ENCODE measurements at places on chromosomes 6 and 20.

DNA sequence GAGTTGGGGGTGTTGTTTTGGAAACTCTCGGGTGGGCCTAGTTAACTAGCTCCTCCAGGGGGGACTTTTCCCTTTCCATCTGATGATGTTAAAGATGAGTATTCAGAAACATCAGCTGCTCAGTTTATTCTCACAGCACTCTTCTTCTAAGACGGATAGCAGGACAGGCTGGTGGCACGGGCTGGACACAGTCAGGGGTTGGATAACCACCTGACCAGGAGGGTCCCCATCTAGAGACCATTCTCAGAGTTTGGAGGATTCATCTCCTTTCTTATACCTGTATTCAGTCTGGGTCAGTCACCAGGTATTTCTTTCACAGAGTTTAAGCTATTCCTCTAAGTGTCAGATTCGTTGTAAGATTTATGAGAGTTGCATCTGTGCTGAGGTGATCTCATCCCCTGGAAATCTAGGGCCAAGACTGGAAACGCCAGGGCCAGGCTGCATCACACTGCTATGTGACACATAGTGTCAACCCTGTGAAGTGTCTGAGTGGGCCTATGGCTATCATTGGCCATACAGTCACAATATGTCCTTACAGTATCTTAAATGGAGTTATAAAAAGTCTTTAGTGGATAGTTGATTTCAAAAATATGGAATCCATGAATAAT is 111.7 kb downstream of the FAM50B start:
- no peak for DNase-seq

- no peak for DNase-seq
Observed at GRCh38 chr6:6074190-6074589, 67.5 kb upstream of the NRN1 start.

DNA sequence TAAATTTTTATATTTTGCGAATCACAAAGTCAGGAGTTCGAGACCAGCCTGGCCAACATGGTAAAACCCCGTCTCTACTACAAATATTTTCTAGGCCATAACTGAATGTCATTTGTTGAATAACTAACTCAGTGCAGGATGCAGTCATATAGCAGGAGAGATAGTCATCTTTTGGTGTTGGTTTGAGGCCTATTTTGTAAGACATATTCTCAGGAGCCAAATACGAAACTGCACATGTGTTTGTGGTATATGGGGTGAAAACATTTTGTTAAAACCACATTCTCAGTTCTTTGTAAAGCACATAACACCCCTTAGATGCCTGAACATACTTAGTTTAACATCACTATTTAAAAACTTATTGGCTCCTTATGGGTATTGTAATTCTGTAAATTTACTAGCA is 4.7 kb upstream of the ENPP5 start:
- no peak for DNase-seq

DNA sequence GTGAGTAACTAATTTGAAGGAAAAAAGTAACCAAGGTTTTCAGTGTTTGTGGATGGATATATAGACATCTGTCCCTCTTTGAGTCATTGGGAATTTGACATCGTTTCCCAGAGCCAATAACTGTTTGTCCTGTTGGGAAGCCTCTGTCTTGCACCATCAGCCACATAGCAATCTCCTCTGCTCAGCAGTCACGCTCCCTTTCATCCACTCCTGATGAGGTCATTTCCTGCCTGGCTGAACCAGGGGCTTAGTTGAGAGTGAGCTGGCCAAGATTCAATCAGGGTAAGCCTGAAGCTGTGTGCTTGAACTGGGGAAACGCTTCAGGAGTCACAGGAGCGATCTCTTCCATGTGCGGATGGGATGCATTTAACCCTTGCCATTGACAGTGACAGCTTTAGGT is 121.5 kb upstream of the FOXQ1 start:
- peak; percentile 93 for DNase-seq

DNA sequence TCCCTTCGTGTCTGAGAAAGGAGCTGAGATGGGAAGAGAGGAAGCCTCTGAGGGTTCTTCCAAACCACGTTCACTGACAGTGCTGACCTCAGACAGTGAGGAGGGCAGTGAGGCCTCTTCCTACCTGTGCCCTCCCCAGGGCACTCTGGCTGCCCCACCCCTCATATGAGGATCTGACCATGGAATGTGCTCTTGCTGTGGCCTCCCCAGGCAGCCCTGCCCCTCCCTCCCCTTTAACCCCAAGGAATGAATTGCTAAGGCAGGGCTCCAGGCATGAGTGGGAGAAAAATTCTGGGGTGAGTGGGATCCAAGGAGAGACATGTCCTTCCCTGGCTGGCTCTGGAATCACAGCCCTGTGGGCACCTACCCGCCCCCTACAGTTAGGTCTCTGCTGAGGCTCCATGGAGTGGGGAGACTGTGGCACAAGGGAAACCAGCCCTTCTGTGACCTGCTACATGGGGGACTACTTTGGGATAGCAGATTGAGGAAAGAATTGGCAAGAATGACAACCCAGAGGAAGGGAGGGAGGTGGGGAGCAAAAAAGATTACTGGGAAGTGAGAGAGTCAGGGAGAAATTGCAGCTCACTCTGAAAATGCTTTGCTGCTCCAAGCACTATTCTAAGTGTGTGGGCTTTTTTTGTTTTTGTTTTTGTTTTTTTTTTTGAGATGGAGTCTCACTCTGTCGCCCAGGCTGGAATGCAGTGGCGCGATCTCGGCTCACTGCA is 29.4 kb downstream of the TNXB start:
- no peak for DNase-seq

DNA sequence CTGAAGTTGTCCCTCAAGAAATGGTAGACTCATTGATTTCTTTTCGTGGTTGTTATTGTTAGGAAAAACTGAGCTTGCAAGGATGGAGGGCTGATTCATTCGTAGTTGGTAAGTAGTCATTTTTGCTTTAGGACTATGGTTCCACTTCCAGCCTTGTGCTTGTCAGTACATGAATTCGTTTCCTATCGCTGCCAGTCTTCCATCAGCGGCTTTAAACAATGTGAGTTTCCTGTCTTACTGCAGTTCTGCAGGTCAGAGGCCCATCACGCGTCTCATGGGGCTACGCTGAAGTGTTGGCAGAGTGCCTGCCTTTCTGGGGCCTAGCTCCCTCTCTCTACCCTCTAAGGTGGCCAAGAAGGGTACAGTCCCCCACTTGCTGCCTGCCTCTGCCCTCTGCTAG is 11.4 kb upstream of the MDFI start:
- DNase-seq: no peak

DNA sequence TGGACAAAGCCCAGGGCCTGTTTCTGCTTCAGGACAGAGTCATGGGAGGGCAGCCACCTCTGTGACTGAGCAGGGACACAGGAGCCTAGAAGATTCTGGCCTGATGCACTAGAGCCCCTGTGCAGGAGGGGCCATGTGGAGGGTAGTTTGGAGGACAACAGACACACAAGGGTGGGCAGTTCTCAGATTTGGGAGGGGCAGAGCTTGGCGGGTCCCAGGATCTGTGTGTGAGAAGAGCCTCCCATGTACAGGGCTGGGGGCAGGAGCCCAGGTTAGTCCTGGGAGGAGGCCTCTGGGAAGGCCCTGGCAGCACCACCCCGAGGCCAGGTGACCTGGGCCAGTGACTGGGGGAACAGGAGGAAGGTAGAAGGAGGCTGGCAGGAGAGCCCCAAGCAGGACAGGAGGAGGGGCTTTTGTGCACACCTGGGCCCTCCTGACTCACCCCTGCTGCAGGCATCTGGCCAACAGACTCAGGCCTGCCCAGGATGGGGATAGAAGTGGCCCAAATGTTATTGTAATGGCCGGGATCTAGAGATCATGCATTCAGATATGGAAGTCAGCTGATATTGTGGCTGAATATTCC is 1.4 kb upstream of the ULBP3 start:
- DNase-seq: no peak

DNA sequence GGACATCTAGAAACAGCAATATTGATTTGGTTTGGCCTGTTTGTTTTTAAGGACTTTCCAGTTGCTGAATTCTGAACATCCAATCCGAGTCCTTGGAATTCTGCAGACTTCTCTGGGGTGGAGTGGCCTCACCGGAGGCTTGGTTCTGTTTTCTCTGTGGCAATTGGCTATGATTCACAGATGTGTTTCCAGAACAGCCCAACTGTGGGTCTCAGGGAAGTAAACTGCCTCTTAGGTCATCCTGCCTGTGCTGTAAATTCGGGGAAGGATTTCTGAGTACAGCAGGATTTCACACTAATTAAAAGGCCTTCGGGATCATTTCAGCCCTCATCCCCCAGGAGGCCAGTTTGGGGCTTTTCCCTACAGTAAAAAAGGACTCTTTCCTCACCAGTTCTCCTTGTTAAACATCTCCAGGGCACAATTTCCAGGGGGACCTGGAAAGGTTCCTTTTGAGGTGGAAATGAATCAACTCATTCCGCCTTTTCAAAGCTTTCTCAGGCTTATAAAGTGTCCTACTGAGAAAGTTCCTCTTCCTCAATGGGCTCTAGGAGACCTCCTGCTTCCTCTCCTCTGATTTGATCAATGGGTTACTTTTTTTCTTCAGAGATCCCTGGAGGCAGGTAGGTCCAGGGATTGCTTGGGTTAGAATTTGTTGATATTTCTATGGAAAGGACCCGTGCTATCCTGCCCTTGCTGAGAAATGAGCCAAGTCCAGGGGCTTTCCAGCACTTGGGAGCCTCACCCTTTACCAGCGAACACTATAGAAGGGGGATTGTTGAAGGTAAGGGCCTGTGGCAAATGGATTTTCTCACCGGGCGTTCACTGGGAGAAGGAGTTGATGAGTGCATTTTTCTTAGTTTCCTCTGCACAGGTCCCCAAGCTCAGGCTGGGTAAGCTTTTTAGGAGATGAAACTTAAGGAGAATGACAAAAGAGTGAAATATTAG is 114.6 kb downstream of the CLIC5 start:
- DNase-seq: peak; percentile 1

DNA sequence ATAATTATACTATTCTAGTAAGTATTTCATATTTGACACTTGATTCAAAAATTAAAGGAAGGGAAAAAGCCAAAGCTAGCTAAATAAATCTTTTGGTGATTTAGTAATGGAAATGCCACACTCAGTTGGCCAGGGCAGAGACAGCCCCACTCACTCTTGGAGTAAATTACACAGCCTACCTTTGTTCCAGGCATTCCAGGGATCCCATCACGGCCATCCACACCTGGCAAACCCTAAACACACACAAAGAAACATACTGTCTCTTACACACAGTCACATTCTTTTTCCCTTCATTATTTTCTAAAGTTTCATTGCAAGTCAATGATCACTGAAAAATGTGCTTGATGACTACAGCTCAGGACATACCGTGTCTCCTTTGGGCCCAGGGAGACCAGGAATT is 48.1 kb downstream of the COL9A1 start:
- DNase-seq: no peak

DNA sequence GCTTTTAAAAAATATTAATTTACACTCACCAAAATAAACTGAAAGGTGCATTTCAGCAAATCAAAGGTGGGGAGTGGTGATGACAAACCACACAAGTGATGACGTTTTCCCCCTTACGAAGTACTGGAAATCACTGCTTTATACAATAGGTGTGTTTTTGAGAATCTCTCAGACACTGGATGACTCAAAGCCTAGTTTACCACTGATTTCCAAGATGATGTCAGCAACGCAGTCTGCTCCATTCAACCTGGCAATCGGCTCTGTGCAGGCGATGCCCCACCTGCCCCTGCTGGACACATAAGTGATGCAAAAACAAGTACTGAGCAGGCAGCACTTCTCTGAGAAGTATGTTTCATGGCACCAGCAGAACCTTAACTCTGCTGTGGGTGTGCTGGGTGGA is 114.4 kb downstream of the SOD2 start:
- DNase-seq: no peak

DNA sequence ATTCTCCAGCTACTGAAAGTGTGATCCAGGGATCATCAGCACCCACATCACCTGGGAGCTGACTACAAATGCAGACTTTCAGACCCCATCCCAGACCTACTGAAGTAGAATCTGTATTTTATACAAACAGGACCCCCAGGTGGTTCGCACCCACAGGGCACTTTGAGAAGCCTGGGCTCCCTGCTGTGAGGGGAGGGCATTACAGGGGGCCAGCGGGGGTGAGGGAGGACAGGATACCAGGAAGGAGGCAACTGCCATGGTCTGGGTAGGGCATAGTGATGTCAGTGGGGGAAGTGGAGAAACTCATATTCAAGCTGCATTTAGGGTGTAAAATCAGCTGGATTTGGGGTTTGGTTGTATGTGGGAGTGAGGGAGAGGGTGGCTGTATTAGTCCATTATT is 2.0 kb upstream of the ADA start:
- no peak for DNase-seq

DNA sequence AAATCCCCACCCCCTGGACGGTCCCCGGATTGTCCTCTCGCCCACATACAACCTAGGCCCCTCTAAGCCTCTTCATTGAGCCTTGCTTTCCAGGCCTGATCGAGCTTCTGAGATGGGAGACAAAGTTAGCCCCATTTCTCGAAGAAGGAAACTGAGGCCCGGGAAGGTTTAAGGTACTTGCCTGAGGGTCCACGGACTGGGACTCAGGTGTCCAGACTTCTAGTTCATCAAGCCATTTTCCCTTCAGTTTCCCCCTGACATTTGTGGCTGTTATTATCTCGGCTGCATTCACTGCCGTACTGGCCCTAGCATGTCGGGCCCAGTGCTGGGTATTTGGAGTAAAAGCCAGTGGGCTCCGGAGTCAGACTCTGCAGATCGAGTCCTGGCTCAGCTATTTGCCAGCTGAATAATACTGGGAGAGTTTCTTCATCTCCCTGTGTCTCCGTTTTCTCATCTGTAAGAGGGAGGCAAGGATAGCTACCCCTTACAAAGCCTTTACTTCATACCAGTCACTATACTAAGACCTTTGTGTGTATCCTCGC is 633 bp downstream of the RPRD1B start:
- DNase-seq: no peak

DNA sequence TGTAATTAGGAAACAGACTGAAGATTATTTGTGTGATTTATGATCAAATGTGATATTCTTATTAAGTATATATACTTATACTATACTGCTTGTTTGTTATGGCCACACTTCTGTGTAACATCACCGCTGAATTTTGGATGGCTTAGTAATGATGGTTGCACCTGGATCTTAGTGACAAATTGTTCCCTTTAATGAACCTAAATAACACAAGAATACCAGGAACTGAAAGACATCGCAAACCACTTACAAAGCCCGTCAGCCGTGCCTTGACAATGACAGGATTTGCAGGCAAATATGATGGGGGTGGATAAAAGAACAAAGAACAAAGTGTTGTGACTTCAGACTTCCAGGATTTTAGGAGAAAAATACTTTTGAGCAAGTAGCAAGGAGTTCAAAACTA is 67.1 kb downstream of the LAMP5 start:
- DNase-seq: no peak

- no peak for DNase-seq
Observed at GRCh38 chr20:3748073-3748472, 15.6 kb downstream of the HSPA12B start.

- DNase-seq: no peak
Observed at GRCh38 chr6:163513570-163514166, 99.2 kb downstream of the QKI start.

Data from ACHN (cell line).